Right renal pelvis (tissue), 4 donors: ENCODE measurements at places on chromosomes 3 and 15. TPM values are rescaled to one million over a fixed set of nuclear protein-coding genes. Genes with fewer than 3 reads are reported as not detected.

LRRN1 gene
- polyA plus RNA-seq = 20.1 TPM

GOLGA8S gene
- polyA plus RNA-seq = 1.3 TPM

CELSR3 gene
- polyA plus RNA-seq = 0.96 TPM

CHRNA7 gene
- polyA plus RNA-seq = 13.9 TPM

TMEM207 gene
- 21.4 TPM for polyA plus RNA-seq

DNA sequence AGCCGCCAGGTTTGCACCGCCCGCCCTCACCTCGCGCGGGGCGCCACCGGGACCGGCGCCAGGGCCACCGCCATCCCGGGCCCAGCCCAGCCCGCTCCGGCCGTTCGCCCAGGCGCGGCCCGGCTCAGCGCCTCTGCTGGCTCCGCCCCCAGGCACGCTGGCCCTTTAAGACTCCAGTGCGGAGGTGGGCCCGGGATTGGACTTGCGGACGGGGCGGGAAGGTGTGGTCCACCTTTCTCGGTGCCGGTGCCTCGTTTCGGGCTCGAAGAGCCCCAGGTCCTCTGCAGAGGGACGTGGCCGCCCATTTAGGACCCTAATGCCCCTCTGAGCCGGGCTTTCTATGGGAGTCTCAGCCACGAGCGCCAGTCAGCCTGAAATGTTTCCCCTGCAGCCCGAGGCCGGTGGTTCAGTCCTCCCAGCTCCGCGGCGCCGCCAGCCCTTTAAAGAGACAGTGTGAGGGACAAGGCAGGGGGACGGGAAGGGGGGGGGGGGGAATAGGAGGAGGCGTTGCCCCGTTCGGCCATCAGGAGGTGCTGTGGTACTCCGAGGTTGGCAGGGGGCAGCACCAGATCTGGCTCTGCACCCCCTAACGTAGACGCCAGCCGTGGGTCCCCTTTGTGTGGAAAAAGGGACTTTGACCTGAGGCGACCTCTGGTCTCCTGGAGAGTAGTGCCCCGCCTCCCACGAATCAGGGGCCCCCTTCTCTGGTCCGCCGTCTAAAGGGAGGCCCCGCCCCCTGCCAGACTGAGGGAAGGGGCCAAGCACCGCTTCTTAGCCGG, 1.0 kb downstream of the HYAL2 start:
- peak; percentile 81 for DNase-seq

- no peak for DNase-seq
These were observed 1.0 kb downstream of the ACAN start for GRCh38 chr15:88804257-88804656.

DNA sequence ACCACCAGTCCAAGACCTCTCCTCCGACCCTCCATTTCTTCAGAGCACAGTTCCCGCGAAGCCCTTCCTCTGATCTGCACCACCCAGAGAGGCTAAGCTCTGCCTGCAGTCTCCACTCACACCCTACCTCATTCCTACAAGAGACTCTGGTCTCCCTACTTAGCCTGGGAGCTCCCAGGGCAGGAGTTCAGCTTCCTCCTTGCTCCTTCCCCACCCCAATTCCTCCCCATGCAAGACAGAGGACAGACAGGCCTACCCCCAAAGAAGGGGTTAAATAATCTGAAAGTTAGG, 12.6 kb upstream of the VIPR1 start:
- no peak for DNase-seq

GRCh38 chr3:152293347-152294006, 24.7 kb downstream of the MBNL1 start:
- no peak for DNase-seq

DNA sequence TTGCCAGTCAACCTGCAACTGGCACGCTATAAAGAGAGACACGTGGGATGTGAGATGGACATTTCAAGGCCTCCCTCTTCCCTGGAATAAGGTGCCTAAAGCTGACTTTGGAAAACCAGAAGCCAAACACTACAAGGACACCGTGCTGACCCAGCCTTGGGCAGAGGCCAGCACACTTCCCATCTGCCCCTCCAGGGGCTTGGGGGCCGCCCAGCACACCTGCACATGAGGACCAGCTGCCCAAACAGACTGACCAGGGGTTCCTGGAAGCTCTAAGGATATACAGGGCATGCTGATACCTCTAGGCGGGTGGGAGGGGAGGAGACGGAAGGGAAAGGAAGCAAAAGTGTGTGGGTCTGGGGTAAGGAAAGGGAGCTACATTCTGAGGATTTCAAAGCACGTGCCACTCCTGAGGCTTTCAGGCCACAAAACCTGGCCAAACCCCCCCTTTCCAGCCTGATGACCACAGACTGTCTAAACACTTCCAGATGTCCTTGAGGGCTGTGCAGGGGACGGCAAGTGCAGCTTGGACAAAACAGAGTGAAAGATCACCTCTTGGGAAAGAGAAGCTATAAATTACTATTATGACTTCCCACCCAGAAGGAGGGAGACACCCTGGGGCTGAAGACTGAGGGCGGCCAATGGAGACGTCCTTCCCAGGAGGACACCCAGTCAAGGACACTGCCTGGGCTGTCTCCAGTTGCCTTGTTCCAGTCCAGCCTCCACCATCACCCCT, 57.9 kb downstream of the ADCY5 start:
- no peak for DNase-seq

GRCh38 chr3:65996589-65996988, 42.1 kb downstream of the MAGI1 start:
- no peak for DNase-seq

- DNase-seq = no peak
These were observed 56.9 kb downstream of the LRCH3 start for GRCh38 chr3:197847866-197848401.
